LHCN-M2 (cell line): ENCODE measurements at places on chromosomes 2 and 18. TPM values are rescaled to one million over a fixed set of nuclear protein-coding genes. Genes with fewer than 3 reads are reported as not detected.

DNA sequence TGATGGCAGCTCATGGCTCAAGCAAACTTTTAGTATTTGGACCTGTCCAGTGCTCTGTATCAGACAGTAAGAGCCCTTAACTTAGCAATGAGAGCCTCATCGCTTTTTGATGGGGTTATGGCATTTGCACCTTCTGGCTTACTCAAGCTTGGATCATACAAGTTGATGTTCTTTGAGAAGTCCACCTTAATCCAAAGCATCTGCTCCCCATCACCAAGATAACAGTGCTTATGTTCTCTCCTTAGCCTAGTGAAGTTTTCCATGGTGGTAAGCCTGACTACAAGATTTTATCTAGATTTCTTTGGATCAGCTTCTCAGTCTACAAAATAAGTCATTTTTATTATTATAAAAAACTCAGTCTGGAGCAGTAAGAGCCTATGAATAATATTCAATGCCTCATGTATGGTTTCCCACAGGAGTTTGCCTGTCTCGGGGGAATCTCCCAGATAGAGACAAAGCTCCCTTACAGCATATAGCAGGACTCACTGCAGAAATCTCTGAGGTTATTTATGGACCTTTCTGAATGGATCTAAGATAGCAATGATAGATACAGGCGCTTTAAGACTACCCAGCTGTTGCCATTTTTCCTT lies 472.2 kb upstream of the LINC00305 start:
- no peak for DNase-seq

GRCh38 chr2:237154082-237154638 lies 68.5 kb downstream of the COPS8 start:
- peak; percentile 49 for DNase-seq

Gene ACMSD
- total RNA-seq: not detected in 2 replicates

Gene ASB1
- total RNA-seq: 23.8 and 30.4 TPM in 2 replicates

Gene GPR39
- total RNA-seq: 2.6 and 3.8 TPM in 2 replicates

DNA sequence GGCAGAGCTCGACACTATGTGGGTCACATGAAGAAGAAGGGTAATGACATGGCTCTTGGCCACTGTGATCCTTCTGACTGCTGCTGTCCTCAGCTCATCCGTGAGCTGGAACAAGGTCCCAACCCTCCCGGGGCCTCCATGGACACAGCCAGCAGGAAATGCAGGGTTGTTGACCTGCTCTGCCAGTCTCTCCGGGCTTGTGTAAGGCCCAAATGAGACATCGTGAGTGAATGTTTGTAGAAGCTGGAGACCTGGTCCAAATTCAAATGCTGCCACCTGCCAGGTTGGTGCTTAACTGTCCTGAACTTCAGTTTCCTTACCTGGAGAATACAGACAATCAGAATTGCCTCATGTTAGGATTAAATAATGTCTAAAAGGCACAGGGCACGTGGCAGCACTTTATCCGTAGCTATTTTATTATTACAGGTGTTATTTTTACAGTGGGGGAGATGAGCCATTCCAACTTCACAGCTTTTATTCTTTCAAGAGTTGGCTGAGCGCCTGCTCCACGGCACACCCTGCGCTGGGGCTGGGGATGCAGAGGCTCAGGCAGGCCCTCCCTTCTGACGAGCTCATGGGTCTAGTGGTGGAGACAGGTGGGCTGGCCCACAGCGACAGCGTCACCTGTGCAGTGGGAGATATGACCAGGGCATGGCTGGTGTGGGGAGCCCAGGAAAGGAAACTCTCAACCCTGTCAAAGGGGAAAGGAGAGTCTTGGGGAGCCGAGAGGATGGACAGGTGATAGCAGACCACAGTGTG lies 15.1 kb downstream of the ARHGEF4 start:
- DNase-seq: no peak

GRCh38 chr2:229425598-229425997 lies 154.5 kb upstream of the PID1 start:
- DNase-seq: no peak

Gene RAX
- total RNA-seq: not detected in 2 replicates

Gene SLC4A1AP
- 30.5 and 35.3 TPM in 2 replicates for total RNA-seq

Gene SERPINB11
- total RNA-seq: not detected in 2 replicates

- no peak for DNase-seq
Measured at GRCh38 chr2:234438305-234438977, 58.4 kb downstream of the ARL4C start.

GRCh38 chr2:938181-939005 lies 12.3 kb upstream of the SNTG2 start:
- DNase-seq: no peak

Gene RAMP1
- 13.5 and 14.2 TPM in 2 replicates for total RNA-seq

- DNase-seq: peak; percentile 75
Measured at GRCh38 chr2:179701524-179702110, 159.8 kb downstream of the ZNF385B start.

DNA sequence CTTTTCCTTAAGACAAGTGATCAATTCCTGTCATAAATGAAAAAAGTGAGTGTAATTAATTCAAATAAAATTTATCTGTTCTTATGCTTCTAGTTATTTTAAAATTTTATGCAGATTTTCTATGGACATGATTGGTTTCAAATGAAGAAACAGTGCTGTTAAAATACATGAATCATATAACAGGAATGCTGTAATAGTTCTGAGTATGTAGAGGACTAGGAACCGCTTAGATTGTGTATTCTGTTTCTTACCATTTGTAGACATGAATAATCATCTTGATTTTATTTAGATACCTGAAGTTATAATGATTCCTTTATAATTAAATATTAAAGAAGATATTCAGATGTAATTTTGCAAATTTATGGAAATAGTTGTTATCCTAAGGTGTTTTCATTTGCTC lies 3.5 kb downstream of the ACTR2 start:
- DNase-seq: peak; percentile 58

Gene KHK
- total RNA-seq: 0.51 and 0.52 TPM in 2 replicates

DNA sequence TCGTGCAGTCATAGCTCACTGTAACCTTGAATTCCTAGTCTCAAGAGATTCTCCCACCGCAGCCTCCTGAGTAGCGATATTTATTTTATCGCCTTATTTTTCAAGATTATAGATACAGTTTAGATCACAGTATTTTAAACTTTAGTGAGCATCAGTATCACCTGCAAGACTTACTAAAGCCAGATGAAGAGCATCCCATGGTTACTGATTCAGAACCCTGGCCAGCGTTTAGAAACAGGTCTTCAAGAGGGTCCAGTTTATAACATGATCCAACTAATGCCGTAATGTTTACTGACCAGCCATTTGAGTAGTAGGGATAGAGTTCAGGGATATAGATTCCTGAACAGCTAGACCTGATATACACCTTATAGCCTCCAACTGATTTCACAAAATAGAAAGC lies 146.1 kb downstream of the DCC start:
- DNase-seq: no peak

GRCh38 chr18:7452331-7452730 lies 114.8 kb upstream of the PTPRM start:
- DNase-seq: peak; percentile 12

DNA sequence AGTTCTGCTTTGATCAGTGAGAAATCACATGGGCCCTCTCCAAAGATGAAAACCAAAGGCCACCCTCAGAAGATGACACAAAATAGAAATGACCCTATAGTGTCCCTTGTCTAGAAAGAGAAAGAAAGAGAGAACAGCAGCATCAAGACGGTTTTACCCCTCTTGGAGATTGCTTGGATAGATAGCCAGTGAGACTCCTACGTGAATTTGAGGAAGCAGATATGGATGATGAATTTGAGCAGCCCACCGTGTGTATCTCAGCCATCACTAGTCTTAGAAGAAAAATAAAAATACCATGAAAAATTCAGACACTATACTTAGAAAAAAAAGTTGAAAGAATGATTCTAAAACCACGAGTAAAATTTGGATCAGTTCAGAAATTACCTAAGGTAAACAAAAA lies 329.1 kb upstream of the CNTNAP5 start:
- no peak for DNase-seq

DNA sequence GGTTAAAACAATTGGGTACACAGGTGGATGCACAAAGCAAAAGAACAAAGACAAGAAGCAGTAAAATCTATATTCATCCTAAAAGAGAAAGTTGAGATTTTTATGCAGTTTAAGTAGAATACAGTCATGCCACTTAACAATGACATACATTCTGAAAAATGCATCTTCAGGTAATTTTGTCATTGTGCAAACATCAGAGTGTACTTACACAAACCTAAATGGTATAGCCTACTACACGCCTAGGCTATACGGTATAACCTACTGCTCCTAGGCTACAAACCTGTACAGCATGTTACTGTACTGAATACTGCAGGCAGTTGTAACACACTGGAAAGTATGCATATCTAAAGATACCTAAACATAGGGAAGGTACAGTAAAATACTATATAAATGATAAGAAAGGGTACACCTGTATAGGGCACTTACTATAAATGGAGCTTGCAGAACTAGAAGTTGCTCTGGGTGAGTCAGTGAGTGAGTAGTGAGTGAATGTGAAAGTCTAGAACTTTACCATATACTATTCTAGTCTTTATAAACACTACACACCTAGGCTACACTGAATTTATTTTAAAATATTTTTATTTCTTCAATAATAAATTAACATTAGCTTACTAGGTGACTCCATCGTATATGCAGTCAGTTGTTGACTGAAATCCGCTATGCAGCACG lies 132.9 kb downstream of the BARD1 start:
- DNase-seq: no peak

- no peak for DNase-seq
Measured at GRCh38 chr2:134021830-134022524, 231.9 kb upstream of the MGAT5 start.

- DNase-seq: peak; percentile 39
Measured at GRCh38 chr2:147033044-147033443, 811.8 kb upstream of the ACVR2A start.

DNA sequence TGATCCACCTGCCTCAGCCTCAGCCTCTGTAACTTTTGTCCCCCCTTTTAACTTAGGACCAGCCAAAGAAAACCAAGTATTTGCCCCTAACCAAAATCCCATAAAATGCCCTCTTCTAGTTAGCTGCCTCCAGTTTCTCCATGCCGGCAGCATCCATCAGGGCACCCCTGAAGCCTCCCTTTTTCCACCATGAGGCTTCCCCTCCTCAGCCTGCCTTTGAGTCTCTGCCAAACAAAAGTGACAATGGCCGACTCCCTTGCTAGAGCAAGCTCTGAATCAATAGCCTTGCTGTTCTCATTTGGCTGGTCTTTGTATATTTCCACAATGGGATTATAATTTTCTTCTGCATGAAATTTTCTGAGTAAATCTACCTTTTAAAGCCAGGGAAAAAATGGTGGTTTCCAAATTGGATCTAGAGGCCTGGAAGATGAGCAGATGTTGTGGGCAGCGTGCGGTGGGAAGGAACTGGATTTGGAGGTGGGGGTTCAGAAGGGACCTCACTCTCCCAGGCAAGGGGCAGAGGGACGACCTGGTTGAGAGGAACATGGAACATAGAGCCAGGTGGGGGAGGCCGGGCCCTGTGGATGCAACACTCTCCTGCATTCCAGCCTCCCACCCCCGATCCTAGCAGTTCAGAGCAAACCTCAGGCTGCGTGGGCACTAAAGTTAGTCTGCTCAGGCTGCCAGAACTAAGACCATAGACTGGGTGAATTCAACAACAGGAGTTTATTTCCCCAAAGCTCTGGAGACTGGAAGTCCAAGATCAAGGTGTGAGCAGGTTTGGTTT lies 80.6 kb downstream of the HS6ST1 start:
- no peak for DNase-seq

DNA sequence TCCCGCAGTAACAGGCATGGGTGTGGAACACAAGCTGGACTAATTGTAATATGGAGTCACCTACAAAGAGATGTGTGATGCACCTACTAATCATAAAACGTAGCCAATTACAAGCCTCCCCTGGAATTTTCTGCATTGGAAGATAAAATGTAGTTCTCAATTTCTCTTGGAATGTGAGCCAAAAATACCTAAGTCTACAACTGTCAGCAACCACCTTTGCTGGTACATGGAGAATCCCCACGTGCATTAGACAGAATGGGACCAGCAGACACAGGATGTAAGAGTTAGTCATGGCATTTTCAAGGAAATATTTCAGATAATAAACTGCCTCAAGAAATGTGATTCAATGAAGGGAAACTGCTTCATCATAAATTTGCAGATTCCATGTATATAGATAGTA lies 85.6 kb upstream of the DCC start:
- no peak for DNase-seq

GRCh38 chr18:36889321-36889720 lies 60.4 kb downstream of the KIAA1328 start:
- DNase-seq: peak; percentile 20

Gene KDM3A
- total RNA-seq: 18.9 and 20.4 TPM in 2 replicates

Gene DSG1
- total RNA-seq: not detected in 2 replicates

Gene MTCL1
- 16.1 and 19.3 TPM in 2 replicates for total RNA-seq

GRCh38 chr2:162126111-162126519 lies 25.9 kb downstream of the GCG start:
- DNase-seq: no peak

DNA sequence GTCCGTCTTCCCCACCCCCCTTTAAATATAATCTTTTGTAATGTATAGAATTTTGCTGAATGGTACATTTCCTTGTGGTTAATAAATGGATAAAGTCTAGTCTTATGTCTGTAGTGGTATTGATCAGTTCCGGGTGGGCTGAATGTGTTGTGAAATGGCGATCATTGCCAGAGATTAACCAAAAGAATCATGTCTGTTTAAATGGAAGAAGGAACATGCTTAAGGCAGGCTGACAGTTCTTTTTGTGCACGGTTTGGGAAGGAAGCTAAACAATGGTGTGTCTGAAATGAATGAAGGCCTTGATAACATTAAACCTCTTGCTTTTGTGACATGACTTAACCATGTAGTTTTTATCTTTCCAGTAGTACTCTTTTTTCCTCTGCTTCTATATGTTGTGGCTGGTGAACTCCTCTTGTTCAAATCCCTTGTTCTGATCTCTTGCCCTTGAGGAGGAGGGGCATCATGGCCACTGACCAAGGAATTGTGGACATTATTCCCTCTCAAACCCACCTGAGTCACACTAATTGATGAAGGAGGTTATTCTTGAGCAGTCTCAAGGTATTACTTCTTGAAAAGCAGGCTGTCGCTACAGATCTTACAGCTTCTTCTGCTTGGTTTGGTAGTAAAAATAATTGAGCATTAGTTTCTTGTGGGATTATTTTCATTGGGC lies 1.7 kb downstream of the ACVR2A start:
- DNase-seq: no peak

- DNase-seq: peak; percentile 98
Measured at GRCh38 chr2:185583058-185583816, 155.4 kb upstream of the FSIP2 start.

DNA sequence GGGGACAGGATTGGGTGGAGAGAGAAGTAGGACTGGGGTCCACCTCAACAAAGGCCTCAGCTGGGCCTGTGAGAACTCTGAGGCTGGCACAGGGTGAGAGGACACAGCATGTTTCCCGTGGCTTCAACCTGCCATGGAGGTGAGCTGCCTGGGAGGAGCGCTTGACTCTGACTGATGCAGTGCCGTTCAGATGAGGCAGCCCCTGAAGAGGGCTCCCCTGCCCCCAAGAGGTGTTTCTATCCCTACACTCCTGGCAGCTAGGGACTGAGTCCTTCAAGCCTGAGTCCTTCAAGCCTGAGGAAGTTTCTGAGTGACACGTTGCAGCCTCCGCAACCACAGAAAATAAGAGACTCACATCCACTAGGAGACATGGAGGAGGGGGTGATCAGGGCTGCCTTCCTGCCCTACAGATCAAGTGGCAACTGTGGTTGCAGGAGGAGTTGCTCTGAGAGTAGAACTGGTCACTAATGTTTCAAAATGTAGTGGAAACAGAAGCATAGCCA lies 49.6 kb upstream of the TMEM177 start:
- no peak for DNase-seq

GRCh38 chr2:157856187-157856515 lies 20.0 kb downstream of the ACVR1 start:
- DNase-seq: no peak

Gene DPP10
- total RNA-seq: not detected in 2 replicates

GRCh38 chr18:31977270-31977872 lies 34.4 kb upstream of the TRAPPC8 start:
- DNase-seq: peak; percentile 51

Gene ING5
- total RNA-seq: 22.2 and 24.7 TPM in 2 replicates

- no peak for DNase-seq
Measured at GRCh38 chr2:77566131-77566530, 44.0 kb upstream of the LRRTM4 start.
